Cardiac muscle cell (in vitro differentiated cells and primary cell): ENCODE measurements at places on chromosomes 7 and 10.

- peak overlapping the region; percentile 96 for H3K27ac ChIP-seq
- H3K36me3 ChIP-seq = peaks cover 6% of the 10 kb centered on the region
- no peak overlapping the region for H3K4me3 ChIP-seq
- no peaks in the 10 kb centered on the region for H3K27me3 ChIP-seq
Observed at GRCh38 chr10:44975431-44976331, 2.9 kb downstream of the DEPP1 start.

GRCh38 chr10:15188603-15189002 is 20.1 kb upstream of the NMT2 start:
- no peak overlapping the region for H3K4me3 ChIP-seq
- DNase-seq = no peak
- no peaks in the 10 kb centered on the region for H3K36me3 ChIP-seq
- H3K4me1 ChIP-seq = no peaks in the 10 kb centered on the region
- no peaks in the 10 kb centered on the region for H3K27me3 ChIP-seq

- H3K36me3 ChIP-seq = no peaks in the 10 kb centered on the region
- no peaks in the 10 kb centered on the region for H3K27me3 ChIP-seq
- DNase-seq = no peak
- no peak overlapping the region for H3K4me3 ChIP-seq
- no peaks in the 10 kb centered on the region for H3K4me1 ChIP-seq
Observed at GRCh38 chr7:30181736-30182522, 47.1 kb downstream of the MTURN start.

GRCh38 chr7:113890331-113891030 is 28.3 kb downstream of the PPP1R3A start:
- peaks cover 24% of the 10 kb centered on the region for H3K4me1 ChIP-seq
- H3K4me3 ChIP-seq = no peak overlapping the region
- H3K27me3 ChIP-seq = no peaks in the 10 kb centered on the region
- H3K27ac ChIP-seq = no peak overlapping the region

DNA sequence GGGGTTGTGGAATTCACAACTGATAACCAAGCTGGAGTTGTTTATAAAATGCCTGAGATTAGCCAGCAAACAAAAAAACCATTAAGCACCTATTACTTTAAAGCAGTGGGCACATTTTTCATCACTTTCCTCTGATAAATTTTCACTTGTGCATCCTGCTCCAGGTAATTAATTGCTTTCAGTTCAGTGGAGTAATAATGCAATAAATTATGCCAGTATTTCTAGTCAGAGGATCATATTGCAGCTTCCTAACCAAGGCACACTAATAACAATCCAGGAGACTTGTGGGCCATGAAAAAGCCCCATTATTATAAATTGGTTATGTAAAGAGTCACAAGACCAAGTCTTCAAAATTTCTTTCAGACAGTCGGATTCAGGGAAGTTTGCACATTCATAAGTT is 193.2 kb downstream of the LRMDA start:
- no peak overlapping the region for H3K4me3 ChIP-seq
- H3K27me3 ChIP-seq = no peaks in the 10 kb centered on the region
- no peaks in the 10 kb centered on the region for H3K36me3 ChIP-seq
- no peak overlapping the region for H3K27ac ChIP-seq
- H3K4me1 ChIP-seq = peaks cover 15% of the 10 kb centered on the region
- DNase-seq = no peak

- H3K27me3 ChIP-seq = no peaks in the 10 kb centered on the region
- H3K4me3 ChIP-seq = peak overlapping the region; percentile 99
- H3K27ac ChIP-seq = peak overlapping the region; percentile 100
- H3K36me3 ChIP-seq = no peaks in the 10 kb centered on the region
- H3K4me1 ChIP-seq = peaks cover 19% of the 10 kb centered on the region
Observed at GRCh38 chr10:114822444-114823076, 980 bp downstream of the FHIP2A start.

DNA sequence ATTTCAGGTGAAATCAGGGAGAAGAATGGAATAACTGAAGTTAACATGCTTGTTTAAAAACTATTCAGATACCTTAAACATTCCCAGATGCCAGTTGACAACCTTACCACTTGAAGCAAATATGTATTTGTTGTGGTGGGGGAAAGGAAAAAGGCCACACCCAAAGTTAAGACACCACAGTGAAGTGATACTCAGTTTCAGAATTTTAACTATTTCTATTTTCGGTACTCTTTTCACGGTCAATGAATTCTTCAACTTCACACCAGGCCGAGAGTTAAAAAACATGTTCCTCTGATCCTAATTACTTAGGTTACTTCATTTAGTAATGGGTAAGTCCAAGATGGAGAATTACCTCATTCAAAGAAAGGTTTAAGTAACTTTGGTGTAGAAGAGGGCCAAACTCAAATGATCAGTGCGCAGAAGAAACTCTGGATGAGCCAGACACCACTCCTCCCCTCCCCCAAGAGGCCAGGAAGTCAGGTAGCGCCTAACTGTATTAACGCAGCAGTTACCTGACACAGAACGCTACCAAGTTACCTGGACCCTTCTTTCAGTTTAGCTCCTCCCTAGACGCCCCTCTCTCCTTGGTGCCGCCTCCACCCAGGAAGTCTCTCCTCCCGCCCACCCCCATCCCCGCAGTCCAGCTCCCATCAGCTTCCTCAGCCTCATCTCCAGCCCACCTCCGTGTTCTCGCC is 700 bp downstream of the MTPN start:
- peak overlapping the region; percentile 73 for H3K4me3 ChIP-seq
- peaks cover 7% of the 10 kb centered on the region for H3K36me3 ChIP-seq
- no peaks in the 10 kb centered on the region for H3K27me3 ChIP-seq
- no peak for DNase-seq
- H3K4me1 ChIP-seq = peaks cover 35% of the 10 kb centered on the region

DNA sequence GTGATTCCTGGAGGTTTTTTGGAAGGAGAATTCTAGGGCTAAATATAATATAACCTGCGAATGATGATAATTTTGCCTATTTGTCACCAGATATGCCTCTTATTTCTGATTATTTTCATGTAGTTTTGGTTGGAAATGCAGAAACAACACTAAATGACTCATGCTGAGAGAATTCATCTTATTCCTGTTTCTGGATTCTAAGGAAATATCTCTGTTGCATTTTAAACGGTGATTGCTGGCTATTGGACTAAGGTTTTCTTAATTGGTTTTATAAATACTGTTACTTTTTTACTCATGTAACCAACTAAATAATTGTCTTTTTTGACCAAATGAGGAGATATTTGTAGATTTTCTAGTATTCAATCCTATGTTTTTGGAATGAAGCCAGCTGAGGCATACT is 204.9 kb upstream of the NPSR1 start:
- DNase-seq = no peak
- no peak overlapping the region for H3K27ac ChIP-seq
- H3K36me3 ChIP-seq = no peaks in the 10 kb centered on the region

DNA sequence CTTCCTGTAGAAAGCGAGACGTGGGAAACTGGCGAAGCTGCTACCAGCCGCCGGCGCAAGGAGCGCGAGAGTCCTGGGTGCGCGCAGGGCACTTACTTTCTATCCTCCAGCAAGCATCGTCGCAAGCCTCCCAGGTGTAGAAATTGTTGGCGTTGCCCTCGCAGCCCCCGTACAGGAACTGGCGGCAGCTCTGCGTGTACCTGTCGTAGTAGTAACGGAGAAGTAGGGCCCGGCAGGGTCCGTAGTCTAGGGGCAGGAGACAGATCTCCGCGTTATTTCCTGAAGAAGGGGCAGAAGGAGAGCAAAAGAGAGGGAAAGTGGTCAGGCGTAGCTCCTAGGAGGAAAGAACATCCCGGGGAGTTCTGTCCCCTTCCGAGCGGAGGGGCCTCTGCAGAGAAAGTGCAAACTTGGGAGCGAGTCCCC is 501 bp downstream of the TFPI2 start:
- H3K4me1 ChIP-seq = no peaks in the 10 kb centered on the region
- H3K27me3 ChIP-seq = peaks cover 57% of the 10 kb centered on the region
- DNase-seq = peak; percentile 60
- H3K4me3 ChIP-seq = peak overlapping the region; percentile 81

DNA sequence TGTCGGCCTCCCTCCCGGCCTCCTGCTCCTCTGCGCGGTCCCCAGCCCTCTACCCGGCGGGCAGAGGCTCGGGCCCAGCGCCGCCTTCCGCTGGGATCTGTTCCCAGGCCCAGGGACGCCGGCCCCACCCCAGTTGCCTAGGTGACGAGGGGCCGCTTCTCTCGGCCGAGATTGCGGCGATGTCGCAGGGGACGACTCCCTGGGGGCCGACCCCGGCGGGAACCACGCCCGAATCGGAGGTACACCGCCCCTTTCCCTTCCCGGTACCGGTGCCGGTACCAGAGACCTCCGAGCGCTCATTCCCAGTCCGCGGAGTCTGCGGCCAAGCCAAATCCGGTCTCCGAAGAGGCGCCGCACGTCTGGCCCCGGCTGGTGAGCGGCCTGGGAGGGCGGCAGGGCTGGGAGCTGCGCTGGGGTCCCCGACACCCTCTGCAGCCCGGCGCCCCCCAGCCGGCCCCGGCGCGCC is at the start of gene CABCOCO1:
TSS of gene CABCOCO1 (plus strand) at position 136 of the 466 bp plus-strand sequence. CDS start at position 180, 44 bp downstream.
- no peaks in the 10 kb centered on the region for H3K4me1 ChIP-seq
- peak; percentile 74 for DNase-seq
- no peaks in the 10 kb centered on the region for H3K27me3 ChIP-seq
- no peaks in the 10 kb centered on the region for H3K36me3 ChIP-seq
- no peak within 1 kb of the TSS for H3K27ac ChIP-seq
- peak within 1 kb of the TSS; percentile 60 for H3K4me3 ChIP-seq

DNA sequence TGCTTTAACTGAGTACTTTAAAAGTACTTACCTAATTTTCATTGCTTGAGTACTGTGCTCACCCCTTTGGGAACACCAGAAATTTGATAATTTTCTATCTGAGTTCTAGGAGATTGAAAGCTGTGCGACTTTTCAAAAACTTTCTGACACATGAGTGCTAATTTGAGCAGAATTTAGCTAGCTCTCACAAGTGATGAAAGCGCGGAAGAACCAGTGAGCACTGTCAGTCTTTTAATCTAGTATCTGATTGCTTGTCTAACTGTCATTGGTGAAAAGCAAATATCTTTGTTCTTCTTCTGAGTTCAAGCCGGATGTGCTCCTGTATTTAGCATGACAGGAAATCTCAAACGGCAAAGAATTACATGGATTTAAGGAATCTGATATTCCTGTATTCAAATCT is 899.4 kb downstream of the CNTNAP2 start:
- no peak for DNase-seq
- H3K27me3 ChIP-seq = no peaks in the 10 kb centered on the region
- no peak overlapping the region for H3K27ac ChIP-seq
- no peak overlapping the region for H3K4me3 ChIP-seq

DNA sequence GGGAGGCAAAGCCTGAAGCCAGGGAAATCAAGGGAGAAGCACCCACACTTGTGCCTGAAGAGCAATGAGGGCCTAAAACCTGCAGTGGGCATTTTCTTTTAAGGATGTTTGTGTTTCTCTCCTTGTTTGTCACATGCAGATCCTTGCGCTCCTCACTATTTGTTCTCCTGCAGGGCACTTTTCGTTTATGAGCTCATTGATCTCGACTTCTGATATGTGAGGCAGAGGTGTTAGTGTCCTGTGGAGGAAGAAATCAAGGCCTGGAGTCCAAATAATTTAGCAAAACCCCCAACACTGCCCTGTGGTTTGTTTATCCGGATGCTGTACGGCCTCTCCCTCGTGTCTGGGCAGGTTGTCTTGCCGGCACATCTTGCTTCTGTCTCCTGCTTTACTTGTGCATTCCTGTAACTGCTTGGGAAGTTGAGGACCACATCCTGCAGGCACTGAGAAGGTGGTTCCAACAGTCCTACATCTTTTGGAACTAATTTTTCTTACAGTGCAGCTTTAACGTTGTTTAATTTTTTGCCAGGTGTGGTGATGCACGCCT is 13.7 kb downstream of the UBE3C start:
- DNase-seq = no peak
- H3K27ac ChIP-seq = no peak overlapping the region
- peaks cover 17% of the 10 kb centered on the region for H3K4me1 ChIP-seq
- H3K4me3 ChIP-seq = no peak overlapping the region
- H3K36me3 ChIP-seq = no peaks in the 10 kb centered on the region

DNA sequence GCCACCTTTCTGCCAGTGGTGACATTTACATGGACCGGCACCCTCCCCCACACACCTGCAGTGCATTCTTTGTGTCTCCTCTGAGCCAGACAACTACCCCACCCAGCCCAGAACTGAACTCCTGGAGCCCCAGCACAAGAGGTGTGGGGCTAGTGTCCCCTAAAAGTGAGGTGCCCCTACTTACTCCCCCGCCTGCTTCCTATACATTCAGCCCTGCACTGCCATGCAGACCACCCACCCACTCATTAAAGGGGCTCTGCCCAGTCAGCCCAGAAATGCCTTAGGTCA is 1.9 kb downstream of the SAP25 start:
- no peaks in the 10 kb centered on the region for H3K36me3 ChIP-seq
- H3K27ac ChIP-seq = no peak overlapping the region
- no peak overlapping the region for H3K4me3 ChIP-seq
- no peaks in the 10 kb centered on the region for H3K27me3 ChIP-seq

DNA sequence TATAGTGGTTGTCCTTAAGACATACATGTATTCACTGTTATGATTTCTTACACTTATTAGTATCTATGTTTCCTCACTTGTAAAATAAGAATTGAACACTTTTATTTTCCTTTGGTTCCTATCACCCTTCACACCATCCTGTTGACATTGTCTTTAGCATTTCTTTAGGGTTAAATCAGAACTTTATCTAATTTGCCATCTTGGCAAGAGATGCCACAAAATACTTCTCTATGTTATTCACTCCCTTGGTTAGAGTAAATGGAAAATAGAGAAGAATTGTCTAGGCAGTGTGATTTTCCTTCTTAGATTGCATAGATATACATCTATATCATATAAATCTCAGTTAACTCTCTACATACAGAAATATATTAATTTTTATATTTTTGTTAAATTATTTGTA is 204.7 kb downstream of the SEMA3D start:
- H3K36me3 ChIP-seq = no peaks in the 10 kb centered on the region
- H3K4me1 ChIP-seq = no peaks in the 10 kb centered on the region
- H3K27me3 ChIP-seq = no peaks in the 10 kb centered on the region
- no peak overlapping the region for H3K4me3 ChIP-seq

- no peaks in the 10 kb centered on the region for H3K4me1 ChIP-seq
- no peaks in the 10 kb centered on the region for H3K36me3 ChIP-seq
- no peak for DNase-seq
- no peak overlapping the region for H3K4me3 ChIP-seq
- no peaks in the 10 kb centered on the region for H3K27me3 ChIP-seq
- H3K27ac ChIP-seq = no peak overlapping the region
Observed at GRCh38 chr7:156152390-156152789, 340.1 kb upstream of the SHH start.

- peaks cover 21% of the 10 kb centered on the region for H3K27me3 ChIP-seq
- DNase-seq = peak; percentile 69
- no peaks in the 10 kb centered on the region for H3K36me3 ChIP-seq
- peak within 1 kb of the TSS; percentile 54 for H3K27ac ChIP-seq
- no peaks in the 10 kb centered on the region for H3K4me1 ChIP-seq
- peak within 1 kb of the TSS; percentile 73 for H3K4me3 ChIP-seq
Observed at GRCh38 chr10:6579904-6580278, at the start of gene PRKCQ. Gene PRKCQ (minus strand): TSS chr10:6580276. CDS start chr10:6515135, 65,141 bp downstream.

- H3K36me3 ChIP-seq = no peaks in the 10 kb centered on the region
- no peaks in the 10 kb centered on the region for H3K4me1 ChIP-seq
- no peak overlapping the region for H3K4me3 ChIP-seq
- no peak overlapping the region for H3K27ac ChIP-seq
- H3K27me3 ChIP-seq = no peaks in the 10 kb centered on the region
Observed at GRCh38 chr10:93131986-93132385, 58.3 kb downstream of the CYP26A1 start.
